ENCODE measurements at places on chromosomes 16 and 17.

GRCh38 chr16:71358464-71358998, at the start of gene CALB2:
TSS of gene CALB2 (plus strand) at chr16:71358723. CDS start at chr16:71358793, 70 bp downstream.
- peak; percentile 63 for DNase-seq

- no peak for DNase-seq
Observed at GRCh38 chr16:66364117-66364958, 2.2 kb upstream of the CDH5 start.

DNA sequence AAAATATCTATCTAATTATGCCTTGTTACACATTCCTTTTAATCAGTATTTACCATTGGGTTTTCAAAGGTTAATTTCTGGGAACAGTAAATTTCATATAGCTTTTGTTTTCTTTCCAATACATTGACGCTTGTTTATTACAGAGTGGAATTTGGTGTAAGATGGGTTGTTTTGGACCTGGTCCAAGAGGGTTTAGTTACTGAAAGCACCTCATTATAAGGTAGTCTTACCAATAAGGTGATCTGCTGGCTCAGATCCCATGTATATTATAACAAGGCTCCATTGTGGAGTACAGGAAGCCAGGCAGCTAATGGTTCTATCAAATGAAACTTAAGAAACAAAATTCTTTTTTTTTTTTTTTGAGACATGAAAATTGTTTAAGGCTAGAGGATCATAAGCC, 87.3 kb upstream of the NACA2 start:
- no peak for DNase-seq

GRCh38 chr16:55502801-55503366, 6.0 kb upstream of the LPCAT2 start:
- peak; percentile 93 for DNase-seq

DNA sequence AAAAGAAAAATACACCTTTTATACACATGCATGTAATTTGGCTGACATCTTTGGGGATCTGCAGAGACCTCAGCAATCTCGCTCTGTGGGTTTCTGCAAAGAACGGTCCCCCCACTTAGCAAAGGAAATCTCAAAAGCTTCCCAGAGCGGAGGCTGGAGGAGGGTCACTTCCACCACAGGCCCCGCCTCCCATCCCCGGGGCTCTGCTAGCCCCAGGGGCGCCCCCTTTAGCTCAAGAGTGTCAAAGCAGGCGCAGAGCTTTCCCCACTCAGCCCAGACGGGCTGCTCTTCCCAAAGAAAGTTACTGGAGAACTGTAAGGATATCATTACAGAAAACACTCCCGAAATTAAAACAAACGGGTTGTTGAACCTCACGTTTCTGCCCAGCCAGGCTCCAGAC, 11.4 kb downstream of the SLC13A5 start:
- DNase-seq, result peak; percentile 35

DNA sequence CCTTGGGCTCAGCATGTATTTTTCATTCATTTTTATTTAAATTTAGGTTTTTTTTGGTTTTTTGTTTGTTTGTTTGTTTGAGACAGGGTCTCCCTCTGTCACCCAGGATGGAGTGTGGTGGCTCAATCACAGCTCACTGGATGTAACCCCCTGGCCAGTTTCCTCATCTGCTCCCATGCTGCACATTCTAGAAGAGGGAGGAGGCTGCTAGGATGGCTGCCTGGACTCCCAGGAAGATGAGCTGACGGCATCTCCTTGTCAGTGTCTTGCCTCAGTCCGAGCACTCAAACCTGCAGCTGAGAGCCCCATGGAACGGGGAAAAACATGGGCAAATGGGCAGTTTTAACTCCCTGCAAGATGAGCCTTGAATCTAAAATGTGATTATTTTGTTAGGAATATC, 7.5 kb downstream of the MEAK7 start:
- DNase-seq, result no peak

DNA sequence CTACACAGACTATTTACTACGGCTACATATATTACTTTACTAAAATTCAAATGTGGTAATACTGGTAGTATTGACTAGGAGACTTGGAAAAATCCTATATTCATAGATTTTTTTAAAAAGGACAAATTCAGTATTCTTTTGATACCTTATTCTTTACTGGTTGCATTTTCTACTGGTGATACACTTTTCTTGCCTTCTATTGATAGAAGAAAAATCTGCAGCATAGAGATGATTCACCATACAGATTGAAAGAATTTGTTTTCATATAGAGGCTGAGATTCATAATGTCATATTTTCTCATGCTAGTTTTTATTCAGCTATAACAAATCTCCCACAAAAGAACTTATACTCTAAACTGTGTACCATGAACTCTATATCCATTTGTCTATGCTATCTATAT, 195.4 kb upstream of the C17orf78 start:
- no peak for DNase-seq

DNA sequence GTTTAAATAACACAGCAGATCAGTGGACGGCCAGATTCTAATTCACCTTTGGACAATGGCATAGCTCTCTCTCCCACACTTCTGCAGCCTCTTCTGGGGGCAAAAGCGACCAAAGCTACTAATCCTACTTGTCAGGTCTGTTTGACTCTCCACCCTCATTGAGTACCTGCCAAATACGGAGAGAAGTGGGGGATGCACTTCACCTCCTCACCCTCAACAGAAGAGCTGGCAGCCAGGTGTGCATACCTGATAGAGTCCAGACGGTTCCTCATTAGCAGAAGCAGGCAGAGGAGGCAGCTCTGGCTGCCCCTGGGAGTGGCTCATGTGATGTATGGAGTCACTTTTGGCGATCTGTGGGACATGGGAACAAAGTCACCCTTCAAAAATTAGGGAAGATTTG, 4.9 kb downstream of the DNAH3 start:
- DNase-seq, result no peak

GRCh38 chr16:13448346-13448745, 471.6 kb upstream of the ERCC4 start:
- DNase-seq, result no peak

GRCh38 chr17:69056179-69056823, 4.4 kb downstream of the ABCA9 start:
- DNase-seq, result no peak

- no peak for DNase-seq
Observed at GRCh38 chr17:50080827-50081226, 14.3 kb upstream of the PDK2 start.

- DNase-seq, result peak; percentile 57
Observed at GRCh38 chr17:16442141-16442540, 26.8 kb downstream of the TRPV2 start.

DNA sequence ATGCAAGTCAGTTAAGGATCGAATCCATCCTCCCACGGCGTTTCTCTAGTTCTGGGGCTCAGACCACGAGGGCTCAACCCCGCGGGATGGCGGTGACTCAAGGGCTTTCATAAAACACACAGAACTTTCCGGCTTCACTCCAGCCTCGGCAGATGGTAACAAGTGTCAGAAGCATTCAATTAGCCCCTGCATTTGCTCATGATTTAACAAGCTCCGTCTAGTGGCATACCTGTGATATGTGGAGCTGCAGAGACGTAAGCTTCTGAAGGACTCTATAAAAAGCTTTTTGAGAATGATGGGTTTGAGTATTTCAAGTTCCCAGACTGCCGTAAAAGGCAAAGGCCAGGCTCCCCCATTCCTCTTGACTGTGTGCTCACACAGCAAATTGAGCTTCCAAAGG, 91.3 kb upstream of the SEC14L1 start:
- no peak for DNase-seq

GRCh38 chr16:62870554-62870953, 834.3 kb upstream of the CDH8 start:
- DNase-seq, result no peak

- no peak for DNase-seq
Observed at GRCh38 chr17:39848600-39848999, 15.5 kb downstream of the IKZF3 start.

GRCh38 chr17:70030371-70030770, 44.7 kb upstream of the KCNJ16 start:
- DNase-seq, result no peak

DNA sequence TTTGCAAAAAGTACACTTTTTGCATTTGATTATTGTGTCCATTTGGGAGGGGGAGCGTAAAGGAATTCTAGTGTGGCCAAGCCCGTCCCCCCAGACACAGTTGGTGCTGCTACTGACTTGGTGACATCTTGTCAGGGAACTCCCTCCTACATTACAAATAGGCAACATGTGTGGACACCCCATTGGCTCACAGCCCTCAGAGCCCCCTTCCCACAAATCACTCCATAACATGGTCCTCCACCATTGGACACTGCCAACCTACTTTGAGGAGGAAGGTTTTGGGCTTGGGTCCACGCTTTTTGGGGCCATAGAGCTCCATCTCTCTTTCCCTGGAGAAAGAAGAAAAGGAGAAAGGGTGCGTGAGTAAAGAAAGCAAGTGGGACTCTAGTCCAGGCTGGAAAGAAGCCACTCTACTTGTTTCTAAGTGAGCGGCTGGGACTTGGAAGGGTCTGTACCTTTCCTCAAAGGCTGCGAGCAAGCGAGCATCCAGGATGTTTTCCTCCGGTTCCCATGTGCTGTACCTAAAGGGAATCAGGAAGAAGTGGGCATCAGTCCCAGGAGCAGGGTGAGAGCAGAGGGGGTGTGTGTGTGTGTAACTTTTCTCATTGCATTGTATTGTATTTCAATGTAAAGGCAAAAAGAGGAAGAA, 958 bp downstream of the CBX8 start:
- DNase-seq, result no peak

DNA sequence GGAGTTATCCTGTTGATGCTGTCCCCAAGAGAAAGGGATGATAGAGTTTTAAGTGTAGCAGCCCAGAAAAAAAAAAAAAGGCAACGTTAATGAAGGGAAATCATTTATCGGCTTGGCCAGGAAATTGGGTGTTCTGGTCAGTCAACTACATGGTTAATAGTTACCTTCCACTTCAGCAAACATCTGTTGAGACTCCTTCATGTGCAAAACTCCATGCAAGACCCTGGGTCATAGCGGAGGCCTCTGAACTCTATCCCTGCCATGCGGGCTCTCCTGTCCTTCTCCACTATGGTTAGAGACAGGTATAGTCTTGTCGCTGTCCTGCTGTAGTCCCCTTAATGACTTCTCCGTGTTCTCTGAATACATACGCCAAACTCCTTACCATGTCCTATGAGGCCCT, 3.5 kb upstream of the LYRM9 start:
- no peak for DNase-seq

GRCh38 chr17:75668489-75668888, 1.4 kb downstream of the SAP30BP start:
- DNase-seq, result no peak

- peak; percentile 72 for DNase-seq
Observed at GRCh38 chr17:75131278-75132017, at the start of gene NT5C. TSS of gene NT5C (minus strand) at chr17:75131742. CDS start at chr17:75131707, 35 bp downstream.

DNA sequence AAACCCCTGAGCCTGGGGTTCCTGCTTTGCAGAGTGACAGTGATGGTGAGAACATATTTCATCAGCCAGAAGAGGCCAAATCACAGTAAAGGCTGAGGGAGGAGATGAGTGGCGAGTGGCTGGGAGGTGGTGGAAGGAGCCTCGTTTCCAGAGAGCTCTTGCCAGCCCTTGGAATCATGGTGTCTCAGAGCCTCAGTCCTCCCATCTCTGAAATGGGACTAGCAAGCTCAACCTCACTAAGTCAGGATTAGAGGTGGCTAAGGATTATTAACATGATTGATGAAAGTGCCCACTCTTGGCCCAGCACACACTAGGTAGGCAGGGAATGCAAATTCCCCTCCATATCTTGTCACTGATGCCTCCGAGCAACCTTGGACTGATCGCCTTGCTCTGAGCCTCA, 43.0 kb downstream of the IL4R start:
- DNase-seq, result no peak

DNA sequence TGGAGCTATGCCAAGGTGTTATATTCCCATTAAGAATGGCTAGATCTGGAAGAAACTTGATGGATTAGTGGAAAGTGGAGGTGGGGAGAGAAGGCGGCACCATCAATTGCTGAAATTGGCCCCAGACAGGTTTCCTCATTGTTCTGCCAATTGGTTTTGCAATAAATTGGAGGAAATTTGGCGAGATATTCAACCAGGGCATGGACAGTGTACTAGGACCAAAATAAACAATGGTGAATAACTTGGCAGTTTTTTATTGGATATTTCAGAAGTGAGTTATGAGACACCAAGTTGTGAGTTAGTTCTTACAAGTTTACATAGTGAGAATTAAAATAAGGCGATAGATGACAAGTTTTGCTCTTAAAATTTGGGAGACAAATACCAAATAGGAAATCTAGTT, 41.1 kb upstream of the SOX9 start:
- DNase-seq, result peak; percentile 86

GRCh38 chr17:81817758-81818147, 13.8 kb downstream of the GCGR start:
- no peak for DNase-seq

DNA sequence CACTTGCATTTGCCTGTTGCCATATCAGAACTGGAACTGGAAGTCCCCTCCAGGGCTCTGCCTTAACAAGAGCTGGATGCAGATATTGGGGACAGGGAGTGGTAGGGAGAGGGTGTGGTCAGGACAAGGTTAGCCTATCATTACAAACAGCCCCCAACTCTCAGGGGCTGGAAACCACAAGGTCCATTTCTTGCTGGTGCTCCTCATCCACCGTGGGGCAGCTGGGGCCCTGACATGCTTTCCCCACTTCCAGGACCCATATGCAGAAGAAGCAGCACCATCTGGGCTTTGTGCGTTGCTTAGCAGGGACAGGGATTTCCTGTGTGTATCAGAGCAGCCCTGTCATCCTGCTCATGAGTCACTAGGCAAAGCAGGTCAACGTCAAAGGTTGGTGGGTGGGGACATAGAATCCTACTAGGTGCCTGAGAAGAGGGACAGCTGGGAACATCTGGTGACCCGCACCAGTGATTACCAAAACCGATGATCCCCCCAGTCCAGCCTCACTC, 26.9 kb downstream of the RGS9 start:
- peak; percentile 55 for DNase-seq

DNA sequence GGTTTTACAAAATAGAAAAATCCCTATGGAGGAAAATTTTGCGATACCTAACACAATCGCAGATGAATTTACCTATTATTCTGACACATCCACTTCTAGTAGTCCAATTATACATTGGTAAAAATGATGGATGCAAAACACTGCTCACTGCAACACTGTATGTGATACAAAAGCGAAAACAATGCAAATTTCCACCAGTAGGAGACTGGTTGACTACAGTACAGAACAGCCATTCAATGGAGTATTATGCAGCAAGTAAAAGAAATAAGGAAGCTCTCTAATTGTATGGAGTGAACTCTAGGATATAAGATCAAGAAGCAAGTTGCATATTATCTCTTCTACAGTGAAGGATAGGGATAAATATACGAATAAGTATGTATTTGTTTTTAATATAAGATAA, 48.5 kb downstream of the SETD6 start:
- no peak for DNase-seq

DNA sequence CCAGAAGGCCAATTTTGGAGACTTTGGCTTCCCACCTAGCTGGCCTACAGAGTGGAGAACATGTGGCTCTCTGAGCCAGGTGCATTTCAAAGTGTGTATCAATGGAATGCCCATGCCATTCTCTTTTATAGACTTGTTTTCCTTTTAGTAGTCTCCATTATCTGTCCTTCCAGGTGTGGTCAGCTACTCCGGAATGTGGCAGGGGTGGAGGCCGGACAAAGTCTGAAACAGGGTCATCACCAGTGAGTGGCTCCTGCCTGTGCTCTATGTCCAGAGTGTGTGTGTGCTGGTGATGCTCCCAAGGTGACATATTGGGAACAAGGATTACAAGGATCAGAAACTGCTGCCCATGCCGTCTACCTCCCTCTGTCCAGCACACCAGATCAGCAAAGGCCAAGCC, 3.8 kb upstream of the TMEM220 start:
- no peak for DNase-seq

Data from MCF 10A (cell line).